ENCODE measurements at places on chromosomes 13 and 19.

GRCh38 chr19:13079542-13079986 lies 23.1 kb downstream of the LYL1 start:
- DNase-seq = no peak

DNA sequence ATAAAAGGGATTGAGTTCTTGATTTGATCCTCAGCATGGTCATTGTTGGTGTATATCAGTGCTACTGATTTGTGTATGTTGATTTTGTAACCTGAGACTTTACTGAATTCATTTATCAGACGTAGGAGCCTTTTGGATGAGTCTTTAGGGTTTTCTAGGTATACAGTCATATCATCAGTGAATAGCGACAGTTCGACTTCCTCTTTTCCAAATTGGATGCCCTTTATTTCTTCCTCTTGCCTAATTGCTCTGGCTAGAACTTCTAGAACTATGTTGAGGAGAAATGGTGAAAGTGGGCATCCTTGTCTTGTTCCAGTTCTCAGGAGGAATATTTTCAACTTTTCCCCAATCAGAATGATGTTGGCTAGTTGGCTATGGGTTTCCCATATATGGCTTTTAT lies 27.0 kb downstream of the POMP start:
- no peak for DNase-seq

DNA sequence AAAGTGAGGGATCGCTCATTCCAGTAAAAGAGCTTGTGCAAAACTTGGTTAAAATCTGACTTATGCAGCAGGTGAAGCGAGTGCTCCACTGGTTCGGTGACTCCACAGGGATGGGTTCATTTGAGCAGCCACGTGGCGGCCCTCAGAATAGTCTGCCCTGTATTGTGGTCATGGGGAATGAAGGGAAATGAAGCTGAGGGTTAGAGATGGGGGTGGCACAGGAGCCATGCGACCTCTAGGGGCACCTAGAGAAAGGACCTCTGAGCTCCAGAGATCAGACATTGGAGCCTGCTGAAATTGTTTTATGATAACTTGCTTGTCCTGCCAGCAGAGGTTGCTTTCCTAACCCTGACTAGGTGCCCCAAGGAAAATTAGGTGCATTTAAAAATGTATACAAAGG lies 26.6 kb downstream of the CBY2 start:
- no peak for DNase-seq

DNA sequence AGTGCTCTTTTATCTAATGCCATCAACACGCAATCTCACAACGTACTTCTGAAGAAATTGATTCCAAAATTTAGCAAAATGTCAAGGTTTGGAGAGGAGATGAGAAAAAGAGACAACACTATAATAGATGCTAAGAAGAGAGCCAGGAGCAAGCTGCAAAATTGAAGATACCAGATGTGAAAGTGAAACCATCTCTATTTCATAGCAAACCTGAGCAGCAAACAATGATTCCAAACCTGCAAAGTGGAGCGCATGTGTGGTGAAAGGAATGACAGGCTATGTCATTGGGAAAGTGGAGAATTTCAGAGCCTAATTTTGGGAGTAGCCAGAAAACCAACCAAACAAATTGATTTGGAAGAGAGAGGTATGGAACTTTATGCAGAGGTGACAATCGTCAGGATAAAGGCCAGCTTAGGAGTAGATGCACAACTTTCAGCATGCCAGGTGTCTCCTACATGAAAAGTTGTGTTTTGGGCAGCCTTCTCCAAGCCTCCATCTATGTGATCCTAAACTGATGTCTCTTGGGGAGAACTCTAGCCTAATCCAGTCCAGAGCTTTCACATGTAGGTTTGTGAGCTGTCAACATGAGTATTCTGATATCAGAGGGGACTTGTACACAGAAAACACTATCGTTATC lies 158.4 kb upstream of the FNDC3A start:
- no peak for DNase-seq

DNA sequence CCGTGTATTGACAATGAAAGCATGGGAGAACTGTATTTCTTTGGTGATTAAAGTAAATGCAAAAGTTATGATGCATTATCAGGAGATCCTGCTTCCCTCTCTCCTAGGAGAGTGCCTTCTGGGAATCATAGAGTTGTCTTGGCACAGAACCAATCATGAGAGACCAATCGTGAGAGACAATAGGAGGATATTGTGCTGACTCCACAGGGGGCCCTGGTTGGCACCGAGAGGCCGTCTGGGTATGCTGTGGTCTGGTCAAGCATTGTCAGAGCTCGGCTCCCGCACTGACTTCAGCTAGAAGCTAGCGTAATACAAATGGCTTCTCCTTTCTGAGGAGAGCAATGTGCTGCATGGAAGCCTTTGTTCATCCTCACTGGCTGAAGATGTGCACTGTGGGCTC lies 131.5 kb upstream of the GJB6 start:
- no peak for DNase-seq

All from effector memory CD4-positive, alpha-beta T cell (primary cell).